Activated gamma-delta T cell (primary cell): ENCODE measurements at places on chromosomes 4 and X.

- DNase-seq, result no peak
Measured at GRCh38 chrX:103250977-103251376, 4.0 kb downstream of the TCEAL8 start.

GRCh38 chr4:152158225-152158624 is 377.7 kb downstream of the FBXW7 start:
- DNase-seq, result no peak

GRCh38 chr4:112206431-112206830 is 25.2 kb upstream of the AP1AR start:
- no peak for DNase-seq

GRCh38 chr4:151653548-151653918 is 107.3 kb downstream of the GATB start:
- no peak for DNase-seq

DNA sequence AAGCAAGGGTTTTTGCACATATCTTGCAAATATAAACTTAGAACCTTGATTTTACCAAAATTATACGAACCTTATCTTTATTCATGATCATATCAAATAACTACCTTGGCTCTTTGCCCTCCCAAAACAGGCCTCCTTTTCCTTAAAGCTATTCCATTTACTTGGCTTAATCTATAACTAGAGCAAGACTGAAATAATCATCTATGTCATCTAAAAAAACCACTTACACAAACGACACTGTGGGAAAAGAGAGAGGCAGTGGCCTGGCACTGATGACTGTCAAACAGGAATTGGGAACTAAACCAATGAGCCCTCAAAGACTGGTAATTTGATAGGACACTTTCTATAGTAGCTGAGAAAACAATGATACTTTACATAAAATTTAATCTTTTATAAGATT is 11.7 kb upstream of the PTPN13 start:
- DNase-seq, result no peak

DNA sequence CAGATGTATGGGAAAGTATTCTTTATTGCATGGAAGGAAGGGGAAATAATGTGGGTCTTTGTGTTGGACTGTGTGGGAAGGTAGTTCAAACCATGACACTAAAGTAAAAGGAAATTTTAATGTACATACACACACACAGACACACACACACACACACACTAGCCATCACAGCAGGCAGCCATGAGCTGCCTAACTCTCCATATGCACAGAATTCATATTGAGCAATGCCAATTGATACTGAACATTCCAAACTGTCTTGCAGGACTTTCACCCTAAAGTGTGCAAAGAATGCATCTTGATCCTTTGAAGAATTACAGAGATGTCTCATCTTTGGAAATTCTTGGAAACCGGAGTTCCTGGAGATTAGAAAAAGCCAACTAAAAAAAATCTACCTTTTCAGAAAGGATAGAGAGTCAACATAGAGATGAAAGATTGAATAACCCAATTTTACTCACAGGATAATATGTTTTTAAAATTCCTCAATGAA is 120.6 kb upstream of the MBNL3 start:
- DNase-seq, result no peak

- DNase-seq, result no peak
Measured at GRCh38 chr4:123936621-123937043, 540.0 kb downstream of the SPRY1 start.

DNA sequence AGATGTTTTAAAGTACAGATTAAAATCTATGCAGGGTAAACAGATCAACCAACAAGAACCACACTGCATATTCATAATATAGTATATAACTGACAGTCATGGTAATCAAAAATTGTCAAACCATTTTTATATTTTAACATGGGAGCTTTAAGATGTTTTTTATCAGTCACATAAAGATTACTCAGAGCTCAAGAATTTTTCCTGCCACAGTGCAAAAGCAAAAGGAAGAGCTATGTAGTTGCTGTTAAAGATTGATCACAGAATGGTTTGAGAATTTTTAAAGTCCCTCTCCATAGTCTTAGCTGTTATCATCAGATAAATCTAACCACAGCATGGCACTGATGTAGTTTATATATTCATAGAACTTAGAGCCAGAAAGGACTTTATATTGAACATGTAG is 8.5 kb downstream of the RAB9B start:
- DNase-seq, result no peak

GRCh38 chr4:175035905-175036304 is 117.7 kb downstream of the ADAM29 start:
- no peak for DNase-seq

DNA sequence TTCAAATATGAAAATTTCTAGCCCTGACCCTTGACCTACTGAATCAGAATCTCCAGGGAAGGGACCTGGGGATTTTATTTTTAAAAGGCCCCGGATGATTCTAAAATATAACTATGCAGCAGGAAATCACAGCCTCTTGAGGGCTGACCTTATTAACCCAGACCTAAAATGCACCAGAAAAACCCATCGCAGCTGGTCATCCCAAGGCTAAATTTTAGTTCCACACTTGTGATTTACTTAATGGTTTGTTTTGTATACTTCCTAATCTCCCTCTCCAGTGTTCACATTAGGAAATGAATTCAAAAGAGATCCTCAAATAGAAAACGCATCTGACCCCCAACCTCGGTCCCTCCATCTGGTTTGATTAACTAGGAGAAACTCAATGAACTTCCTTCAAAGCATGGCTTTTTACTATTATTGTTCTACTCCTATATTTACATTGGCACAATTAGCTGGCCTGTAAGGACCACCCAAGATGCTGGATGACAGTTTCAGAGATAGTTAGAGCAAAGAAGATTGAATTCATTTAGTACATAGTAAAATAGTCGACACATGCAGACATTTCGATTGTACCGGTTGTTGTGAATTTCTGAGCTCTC is 147.8 kb upstream of the MED14 start:
- DNase-seq, result no peak

DNA sequence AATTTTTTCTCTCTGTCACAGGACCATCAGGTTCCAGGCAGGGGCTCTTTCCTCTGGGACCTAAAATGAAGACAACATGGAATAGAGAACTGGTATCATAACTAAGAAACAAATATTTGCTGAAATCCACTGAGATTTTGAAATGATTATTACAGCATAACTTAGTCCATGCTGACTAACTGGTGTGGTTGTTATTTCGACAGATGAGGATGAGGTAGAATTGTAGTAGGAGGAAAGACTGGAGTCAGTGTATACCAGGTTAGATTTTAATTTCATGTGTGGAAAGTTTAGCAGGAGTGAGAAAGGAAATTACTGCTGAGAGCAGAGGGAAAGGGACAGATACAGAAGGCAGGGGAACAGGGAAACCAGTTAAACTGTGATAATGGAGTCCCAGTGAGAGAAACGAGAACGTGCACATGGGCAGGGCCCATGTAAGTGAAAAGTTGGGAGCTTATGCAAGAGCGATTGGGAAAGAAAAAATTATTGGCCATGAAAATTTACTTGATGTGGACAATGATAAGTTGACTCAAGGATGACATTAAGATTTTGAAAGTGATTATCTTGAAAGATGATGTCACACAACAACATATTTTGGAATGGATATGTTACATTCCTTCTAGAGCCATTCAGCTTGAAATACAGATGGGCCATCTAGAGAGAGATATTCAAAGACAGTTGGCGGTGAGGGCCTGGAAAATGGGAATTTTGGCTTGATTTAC is 98.7 kb upstream of the DDIT4L start:
- no peak for DNase-seq

DNA sequence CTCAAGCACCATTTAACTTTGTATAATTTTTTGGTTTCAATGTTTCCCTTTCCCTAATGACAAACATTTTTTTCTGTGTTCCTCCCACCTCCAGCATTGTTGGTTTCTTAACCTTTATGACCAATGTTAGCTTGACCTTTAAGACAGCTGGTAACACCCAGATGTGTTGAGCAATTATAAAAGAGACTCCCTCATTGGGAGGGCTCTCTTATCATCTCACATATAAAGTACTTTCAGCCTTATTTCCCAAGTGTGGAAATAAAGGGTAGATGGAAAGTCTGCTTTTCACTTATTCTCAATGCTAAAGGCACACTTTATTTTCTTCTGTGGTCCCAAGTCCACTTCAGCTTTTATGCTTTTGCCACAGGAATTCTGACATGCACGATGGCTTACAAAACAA is 1420.4 kb downstream of the RAPGEF2 start:
- DNase-seq, result no peak

GRCh38 chr4:153166716-153167501 is 37.3 kb upstream of the TRIM2 start:
- DNase-seq, result no peak

DNA sequence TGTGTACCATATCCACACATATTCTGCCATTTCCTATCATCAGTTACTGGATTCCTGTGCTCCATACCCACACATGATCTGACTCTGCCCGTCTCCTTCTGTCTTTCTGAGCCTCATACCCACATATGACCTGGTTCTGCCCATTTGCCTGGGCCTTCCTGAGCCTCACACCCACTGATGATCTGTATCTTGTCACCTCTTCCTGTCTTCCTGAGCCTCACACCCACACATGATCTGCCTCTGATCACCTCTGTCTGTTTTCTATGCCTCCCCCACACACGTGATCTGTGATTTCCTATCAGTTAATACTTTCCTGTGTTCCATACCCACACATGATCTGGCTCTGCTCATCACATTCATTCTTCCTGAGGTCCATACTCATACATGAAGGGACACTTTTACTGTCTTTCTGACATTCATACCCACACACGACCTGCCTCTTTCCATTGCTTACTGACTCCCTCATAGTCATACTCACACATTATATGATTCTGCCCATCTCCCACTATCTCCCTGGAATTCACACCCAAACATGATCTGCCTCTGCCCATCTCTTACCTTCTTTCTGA is 32.5 kb downstream of the SCML1 start:
- no peak for DNase-seq

- DNase-seq, result no peak
Measured at GRCh38 chr4:24775032-24775605, 20.3 kb upstream of the SOD3 start.

DNA sequence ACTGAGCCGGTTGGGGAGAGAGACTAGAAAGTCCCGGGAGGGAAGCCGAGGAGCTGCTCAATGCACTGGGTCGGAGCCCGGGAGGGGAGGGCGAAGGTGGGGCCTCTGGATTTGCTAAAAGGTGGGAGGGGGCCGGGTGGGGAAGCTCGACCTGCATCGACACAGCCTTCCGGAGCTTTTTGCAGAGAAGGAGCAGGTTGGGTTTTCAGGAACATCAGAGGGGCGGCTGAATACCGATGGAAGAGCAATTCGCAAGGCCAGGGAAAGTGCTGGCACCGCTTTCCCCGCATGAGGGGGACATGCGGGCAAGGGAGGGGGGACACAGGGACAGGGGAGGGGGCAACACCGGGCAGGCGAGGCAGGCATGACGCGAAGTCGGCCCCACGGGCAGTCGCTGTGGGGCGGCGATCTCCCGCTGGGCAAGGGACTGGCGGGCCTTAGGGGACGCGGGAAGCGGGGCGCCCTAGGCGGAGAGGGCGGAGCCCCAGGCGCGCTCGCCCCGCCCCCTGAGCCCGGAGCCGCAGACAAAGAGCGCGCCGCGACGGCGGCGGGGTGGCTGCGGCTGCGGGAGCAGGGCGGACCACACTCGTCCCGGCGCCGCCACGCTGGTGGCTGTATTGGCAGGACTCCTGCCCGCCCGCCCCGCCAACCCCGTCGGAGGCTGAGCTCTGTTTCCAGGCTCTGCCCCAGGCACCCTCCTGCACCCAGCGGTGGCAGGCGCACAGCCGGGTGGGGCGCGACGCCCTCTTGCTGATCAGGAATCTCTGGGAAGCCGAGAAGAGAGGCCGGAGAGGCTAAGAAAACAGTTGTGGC is 11.6 kb downstream of the PDZD4 start:
- peak; percentile 64 for DNase-seq

DNA sequence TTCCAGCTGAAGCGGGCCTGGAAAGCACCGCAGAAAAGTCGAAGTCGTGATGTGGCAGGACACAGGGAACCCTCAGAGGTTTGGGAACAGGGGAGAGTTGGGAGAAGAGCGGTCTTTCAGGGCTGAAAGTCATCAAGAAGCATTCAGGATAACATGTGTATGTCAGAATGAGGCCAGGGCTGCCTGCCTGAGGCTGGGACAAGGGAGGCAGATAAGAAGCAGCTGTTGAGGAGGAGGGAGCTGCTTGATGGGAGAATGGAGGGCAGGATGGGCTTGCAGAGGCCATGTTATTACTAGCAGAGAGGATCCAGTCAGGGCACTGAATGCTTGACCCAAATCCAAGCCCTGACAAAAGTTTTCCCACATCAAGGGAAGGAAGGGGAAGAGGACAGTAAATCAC is 132.0 kb downstream of the ATG4A start:
- no peak for DNase-seq

DNA sequence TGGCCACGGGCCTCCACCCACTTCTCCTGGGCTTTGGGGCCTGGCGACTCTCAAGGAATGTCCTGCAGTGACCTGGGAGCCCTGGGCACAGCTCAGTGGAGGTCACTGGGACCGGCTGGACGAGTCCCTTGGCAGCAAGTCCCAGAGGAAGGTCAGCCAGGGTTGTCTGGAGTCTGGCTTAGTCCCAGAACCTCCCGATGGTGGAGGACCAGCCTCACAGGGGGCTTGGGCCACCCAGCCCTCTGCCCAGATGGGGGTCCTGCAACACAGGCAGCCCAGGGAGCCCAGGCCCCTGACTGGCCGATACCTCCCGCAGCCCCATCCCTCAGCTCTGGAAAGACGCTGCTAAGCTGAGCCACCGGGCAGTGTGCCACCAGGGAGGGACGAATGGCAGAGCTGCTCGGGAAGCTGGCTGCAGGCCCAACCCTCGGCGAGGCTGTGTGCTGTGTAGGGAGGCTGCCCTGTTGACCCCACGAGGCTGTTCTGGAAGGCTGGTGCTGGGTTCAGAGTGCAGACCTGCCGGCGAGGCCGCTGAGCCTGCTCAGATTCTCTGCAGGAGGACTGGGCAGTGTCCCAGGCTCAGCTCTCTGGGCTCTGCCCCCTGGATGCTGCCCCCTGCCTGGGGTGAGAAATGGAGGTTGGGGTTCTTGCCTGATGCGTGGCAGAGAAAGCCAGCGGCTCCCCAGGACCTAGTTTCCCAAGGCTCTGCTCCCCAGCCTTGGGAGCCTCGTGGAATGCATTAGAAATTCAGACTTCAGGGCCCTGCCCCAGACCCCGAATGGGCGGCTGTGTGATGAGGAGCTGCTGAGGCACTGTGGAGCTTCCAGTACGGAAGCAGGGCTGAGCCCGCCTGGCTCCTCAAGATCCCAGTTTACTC is 61.7 kb downstream of the ADRA2C start:
- no peak for DNase-seq

DNA sequence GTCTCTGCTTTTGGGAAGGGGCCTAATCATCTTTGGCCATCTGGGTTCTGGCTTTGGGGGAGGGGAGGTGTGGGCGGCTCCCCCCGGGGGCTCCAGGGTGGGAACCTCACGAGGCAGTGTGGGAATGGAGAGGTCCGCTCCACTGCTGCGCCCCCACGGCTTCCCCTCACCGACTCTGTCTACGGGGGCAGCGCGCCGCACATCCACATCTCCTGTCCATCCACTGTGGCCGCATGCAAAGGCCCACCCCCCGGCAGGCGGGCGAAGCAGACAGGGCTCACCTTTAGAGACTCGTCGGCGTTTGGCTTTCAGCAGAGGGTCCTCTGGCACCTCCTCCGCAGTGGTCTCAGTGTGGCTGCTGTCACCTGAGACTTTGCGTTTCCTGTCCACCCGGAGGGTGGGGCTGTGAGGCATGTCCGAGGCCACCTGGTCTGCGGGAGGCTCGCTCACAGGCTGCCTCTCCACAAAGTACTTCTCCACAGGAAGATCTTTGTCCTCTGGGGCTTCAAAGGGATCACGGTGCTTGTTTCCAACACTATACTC is 33.6 kb downstream of the BCOR start:
- no peak for DNase-seq

GRCh38 chr4:122508083-122508482 is 51.6 kb upstream of the IL2 start:
- DNase-seq, result no peak

GRCh38 chrX:8849458-8849857 is 48.3 kb upstream of the FAM9A start:
- no peak for DNase-seq
